ENCODE measurements at places on chromosomes 4 and X.

DNA sequence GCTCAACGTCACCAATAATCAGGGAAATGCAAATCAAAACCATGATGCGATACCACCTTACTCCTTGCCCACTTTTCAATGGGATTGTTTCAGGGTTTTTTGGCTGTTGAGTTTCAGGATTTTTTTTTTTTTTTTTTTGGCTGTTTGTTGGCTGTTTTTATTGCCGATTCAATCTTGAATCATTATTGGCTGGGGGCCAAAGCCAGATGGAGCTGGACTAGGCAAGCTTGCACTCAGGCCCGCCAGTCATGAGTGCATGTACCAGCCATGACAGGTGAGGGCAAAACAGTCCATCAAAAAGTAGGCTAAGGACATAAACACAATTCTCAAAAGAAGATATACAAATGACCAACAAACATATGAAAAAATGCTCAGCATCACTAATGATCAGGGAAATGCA, 13.3 kb downstream of the YIPF7 start:
- DNase-seq, result no peak

DNA sequence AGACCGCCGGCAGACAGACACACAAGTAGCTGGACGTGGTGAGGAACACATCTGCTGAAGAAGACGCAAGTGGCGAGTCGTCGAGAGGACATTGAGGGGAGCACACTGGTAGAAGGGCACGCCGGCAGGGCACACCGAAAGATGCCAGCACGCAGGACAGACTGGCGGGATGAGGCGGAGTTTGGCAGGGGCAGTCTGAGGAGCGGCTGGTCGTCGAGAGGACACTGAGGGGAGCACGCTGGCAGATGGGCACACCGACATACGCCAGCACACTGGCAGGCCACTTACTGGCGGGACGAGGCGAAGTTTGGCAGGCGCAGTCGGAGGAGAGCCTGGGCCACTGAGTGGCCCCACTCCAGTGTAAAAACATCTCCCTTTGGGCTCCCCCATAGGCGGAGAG, 42.1 kb downstream of the RASGEF1B start:
- no peak for DNase-seq

GRCh38 chr4:181278941-181279340, 964.3 kb upstream of the TENM3 start:
- DNase-seq, result no peak

GRCh38 chrX:129360175-129360574, 163.1 kb downstream of the SMARCA1 start:
- DNase-seq, result peak; percentile 25

- no peak for DNase-seq
Measured at GRCh38 chrX:11480626-11481025, 185.1 kb downstream of the ARHGAP6 start.

DNA sequence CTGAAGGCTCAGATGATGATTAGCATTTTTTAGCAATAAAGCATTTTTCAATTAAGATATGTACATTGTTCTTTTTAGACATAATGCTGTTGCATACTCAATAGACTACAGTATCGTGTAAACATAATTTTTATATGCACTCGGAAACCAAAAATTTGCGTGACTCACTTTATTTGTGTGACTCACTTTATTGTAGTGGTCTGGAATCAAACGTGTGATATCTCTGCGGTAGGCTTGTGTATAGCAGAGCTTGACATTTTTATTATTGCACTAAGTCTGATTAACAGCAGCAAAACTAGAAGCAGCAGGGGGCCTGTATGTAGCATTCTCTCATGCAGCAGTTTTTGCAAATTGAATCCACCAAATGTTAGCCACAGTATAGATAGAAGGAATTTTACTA, 119.1 kb upstream of the PRDX4 start:
- DNase-seq, result no peak

DNA sequence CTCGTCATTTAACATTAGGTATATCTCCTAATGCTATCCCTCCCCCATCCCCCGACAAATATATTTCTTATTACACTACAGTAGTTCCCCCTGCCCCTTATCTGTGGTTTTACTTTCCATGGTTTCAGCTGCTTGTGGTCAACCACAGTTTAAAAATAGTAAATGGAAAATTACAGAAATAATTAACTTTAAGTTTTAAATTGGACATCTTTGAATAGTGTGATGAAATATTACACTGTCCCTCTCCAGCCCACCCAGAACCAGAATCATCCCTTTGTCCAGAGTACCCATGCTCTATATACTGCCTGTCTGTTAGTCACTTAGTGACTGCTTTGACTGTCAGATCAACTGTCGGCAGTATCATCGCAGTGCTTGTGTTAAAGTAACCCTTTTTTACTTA, 47.4 kb upstream of the VEGFC start:
- DNase-seq, result no peak

DNA sequence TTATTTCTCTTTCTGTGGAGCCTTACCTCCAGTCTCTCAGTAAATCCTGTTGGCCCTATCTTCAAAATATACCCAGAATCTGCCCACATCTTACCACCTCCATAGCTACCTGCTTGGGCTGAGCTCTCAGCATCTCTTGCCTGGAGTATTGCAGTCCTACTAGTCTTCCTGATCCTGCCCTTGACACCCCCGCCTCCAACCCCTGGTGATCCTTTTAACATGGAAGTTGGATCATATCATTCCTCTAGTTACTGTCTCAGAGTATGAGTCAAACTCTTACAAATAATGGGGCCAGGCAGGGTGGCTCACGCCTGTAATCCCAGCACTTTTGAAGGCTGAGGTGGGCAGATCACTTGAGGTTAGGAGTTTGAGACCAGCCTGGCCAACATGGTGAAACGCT, 43.1 kb upstream of the SETD7 start:
- no peak for DNase-seq

GRCh38 chr4:55763996-55764395, 55.6 kb upstream of the EXOC1L start:
- DNase-seq, result no peak

- no peak for DNase-seq
Measured at GRCh38 chr4:25863831-25864418, 1.1 kb upstream of the SEL1L3 start.

DNA sequence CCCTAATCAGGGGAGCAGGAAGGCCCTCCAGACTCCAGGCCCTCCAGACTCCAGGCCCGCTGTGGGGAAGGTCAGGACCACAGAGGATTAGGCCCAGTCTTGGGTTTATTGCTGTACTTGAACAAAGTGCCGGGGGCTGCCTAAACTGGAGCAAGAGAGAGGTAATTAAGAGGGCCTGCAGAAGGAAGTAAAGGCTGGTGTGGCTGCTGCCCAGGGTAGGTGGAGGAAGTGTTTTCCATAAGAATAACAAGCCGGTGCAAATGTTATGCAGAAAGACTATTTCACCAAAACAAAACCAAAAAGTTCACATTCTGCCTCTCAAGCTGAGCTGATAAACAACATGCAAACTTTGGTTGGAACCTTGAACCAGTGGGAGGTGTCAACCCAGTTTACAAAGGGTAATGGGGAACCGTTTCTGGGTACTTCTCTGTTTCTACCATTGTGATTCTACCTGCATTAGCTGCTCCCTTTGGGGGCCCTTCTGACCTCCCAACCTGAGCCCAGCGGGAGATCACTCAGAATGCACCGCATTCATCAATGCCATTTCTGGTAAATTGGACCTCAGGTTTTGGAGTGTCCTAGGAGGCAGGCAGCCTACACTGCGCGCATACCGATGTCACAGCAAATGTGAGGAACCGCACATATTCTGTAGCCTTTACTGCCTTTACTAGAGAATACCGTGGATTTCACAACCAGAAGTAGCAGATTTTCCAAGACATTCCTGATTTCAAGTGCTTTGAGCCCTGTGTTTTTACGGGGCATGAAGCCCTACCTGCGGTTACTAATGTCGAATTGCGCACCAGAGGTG, 59.7 kb upstream of the BCOR start:
- DNase-seq, result no peak

DNA sequence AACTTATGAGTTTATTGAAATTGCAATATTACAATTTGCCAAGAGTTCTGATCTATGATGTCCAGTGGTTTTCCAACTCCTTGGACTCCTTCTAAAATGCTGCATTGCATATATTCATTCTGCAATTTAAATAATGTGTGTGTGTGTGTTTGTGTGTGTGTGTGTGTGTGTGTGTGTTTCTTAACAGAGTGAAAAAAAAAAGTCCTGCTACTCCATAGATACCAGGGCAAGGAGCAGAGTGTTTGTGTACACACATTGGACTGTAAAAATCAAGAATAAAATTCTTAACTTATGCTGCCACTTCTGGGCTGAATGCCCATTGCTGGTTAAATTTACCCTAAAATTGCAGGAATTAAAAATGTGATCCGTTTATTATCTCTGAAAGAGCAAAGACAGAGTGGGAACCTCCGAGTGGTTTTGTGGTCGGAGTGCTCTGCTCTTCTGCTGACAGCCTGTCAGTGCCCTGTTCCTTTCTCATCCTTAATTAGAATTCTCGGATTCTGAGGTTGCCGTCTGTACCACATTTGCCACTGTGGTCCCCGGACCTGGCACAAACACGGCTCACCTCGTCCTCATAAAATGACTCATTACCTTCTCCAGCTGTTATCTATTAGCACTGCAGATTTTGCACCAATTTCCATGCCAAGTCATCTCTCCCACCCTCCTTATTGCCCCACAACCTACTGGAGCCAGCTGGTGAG, 355.5 kb downstream of the KCNIP4 start:
- no peak for DNase-seq

GRCh38 chr4:76897536-76898384, at the start of gene SOWAHB:
Gene SOWAHB (minus strand): TSS chr4:76898144. CDS start chr4:76897849, 295 bp downstream.
- DNase-seq, result peak; percentile 34

DNA sequence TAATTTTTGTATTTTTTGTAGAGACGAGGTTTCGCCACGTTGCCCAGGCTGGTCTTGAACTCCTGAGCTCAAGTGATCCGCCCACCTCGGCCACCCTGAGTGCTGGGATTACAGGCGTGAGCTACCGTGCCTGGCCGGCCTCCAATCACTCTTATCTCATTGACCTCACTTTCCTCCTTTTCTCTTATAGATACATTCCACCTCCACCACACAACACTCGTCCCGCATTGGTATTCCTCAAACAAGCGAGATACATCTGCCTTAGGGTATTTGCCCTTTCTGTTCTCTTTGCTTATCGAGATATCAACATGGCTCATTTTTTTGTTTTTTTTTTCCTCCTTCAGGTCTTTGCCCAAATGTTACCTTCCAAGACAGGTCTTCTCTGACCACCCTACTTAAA, 1.8 kb upstream of the PRPS1 start:
- no peak for DNase-seq

DNA sequence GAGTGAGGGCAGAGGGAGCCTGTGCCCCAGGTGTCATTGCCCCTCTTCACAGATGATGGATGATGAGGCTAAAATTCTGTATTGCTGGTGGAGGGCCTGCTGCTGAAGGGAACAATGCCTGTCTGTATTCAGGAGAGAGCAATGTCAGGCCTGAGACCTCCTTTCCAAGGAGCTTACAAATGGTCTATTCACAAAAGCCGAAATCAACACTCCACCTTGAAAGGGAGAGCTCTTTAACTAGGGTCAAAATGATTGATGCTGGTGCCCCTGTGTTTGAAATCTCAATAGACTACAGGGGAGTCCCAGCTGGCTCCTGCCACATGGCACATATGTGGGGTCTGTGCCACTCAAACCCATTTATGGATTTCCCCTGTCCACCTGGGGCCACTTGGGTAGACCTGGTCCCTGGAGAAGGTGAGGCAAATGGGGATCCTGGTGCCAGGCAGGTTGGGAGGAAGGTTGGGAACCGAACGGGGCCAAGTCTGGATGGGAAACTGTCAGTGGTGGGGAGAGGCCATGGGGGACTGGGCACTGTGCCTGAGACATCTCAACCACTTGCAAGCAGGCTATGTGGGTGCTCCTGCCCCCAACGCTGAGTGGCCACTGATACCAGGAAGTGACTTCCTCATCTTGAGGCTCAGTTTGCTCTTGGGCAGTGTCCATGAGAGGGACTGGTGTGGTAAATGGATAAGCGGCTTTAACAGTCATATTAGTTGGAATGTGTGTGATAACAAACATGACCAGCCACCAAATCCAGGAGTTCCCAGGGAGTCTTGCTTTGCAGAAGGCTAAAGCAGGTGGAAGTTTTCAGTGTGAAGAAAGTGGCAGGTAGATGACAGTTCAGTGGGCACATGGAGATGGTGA, 223.8 kb upstream of the PSAPL1 start:
- no peak for DNase-seq

DNA sequence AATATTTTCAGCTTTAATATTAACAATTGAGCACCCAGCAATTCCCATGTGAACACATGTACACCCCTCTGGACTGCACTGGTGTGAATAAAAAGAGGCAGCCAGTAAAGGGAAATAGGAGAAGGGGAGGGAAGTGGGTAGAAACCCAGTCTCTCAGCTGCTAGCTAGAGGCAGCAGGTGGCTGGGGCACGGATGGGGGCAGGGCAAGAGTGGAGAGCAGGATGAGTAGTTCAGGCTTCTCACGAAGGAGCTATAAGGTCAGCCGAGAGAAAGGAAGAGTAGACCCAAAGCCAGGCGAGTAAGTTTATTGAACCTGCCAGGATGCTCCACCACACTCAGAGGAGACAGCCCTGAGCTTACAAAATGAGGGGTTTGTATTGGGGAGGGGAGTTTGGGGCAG, 184.8 kb upstream of the MTMR8 start:
- no peak for DNase-seq

GRCh38 chrX:76148753-76149152, 24.1 kb upstream of the PBDC1 start:
- peak; percentile 67 for DNase-seq

DNA sequence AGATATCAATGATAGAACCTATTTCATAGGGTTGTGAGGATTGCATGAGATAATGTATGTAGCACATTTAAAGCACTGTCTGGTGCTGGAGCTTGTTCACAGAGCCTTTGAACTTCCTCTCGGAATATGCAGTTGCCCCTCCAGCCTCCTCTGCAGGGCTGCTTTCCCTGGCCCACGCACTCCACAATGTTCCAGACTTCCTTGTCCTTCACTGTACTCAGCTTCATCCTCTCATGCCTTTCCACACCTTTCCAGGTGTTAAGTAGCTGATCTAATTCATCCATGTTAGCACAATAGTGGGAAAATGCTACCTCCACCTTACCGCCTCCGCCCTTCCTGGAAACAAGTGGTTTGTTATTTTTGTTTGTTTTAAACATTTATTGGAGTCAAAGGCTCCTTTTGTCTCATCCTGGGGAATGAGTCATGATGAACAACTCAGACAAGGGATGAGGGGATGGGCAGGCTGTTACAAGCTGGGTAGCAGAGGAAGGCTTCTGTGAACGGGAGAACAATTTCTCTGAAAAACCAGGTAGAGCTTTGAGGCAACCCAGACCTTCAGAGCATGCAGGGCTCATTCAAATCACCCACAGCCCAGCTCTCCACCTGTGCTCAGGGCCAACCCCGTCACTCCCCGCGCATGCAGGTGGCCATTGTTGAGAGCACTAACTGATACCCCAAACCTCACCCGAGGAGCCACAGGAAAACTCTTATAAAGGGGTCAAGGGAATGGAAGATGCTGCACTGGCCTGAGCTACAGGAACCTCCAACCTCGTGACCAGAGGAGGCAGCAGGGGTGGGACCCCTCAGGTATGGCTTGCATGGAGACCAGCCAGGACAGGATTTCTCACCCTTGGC, 84.9 kb upstream of the TBL1X start:
- no peak for DNase-seq

- DNase-seq, result no peak
Measured at GRCh38 chr4:14681330-14681729, 321.0 kb upstream of the CPEB2 start.

- DNase-seq, result no peak
Measured at GRCh38 chr4:103289186-103289585, 91.0 kb upstream of the CENPE start.

GRCh38 chr4:103753868-103754653, 34.3 kb upstream of the TACR3 start:
- no peak for DNase-seq
